ENCODE measurements at places on chromosomes 6 and 20.

DNA sequence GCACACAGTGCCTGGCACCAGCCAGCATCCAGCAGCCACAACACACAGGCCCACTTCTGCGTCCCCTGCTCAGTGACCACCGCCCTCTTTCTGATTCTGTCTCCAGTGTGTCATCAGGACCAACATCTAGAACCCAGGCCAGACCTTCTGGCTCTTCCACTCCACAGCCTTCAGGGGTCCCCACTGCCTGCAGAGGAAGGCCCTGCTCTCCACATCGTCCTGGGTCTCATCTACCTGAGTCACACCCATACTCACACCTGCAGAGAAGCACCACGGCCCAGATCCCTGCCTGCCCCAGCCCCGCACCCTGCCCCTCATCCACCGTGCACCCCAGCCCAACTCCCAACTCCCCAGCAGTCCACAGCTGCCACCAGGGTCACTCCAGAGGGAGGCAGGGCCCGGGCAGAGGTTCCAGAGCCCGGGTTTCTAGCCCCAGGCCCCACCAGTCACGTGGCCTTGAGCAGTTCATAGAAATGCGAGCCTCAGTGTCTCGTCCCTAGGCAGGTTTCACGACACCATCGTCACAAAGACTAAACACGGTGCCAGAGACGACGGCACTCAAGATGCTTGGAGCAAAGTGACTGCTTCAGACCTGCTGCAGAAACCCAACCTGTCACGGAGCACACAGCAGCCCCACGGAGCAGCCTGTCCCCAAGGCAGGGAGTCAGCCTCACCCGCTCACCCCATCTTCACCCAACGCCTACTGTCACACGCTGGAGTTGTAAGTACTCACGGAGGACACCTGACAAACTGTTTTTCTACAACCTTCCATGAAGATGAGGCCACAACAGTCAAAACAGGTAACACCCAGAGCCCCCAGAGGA is 16.1 kb downstream of the TAF4 start:
- no peak for DNase-seq

DNA sequence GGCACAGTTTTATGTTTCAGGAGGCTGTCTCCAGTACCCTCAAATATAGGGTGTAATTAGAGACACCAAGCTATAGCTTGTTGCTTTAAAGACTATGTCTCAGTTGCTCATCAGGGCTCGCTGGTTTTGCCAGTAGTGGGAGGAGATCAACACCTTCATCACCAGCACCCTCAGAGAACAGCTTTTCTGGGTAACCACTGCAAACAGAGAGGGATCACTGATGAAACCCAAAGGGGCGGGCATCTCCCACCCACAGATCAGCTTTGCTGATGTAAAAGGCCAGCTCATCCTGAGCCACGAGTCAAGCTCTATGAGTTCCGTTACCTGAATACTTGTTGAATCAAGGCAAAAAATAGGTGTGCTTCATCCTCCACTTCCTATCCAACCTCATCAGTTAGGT is 187.7 kb downstream of the AIG1 start:
- no peak for DNase-seq

DNA sequence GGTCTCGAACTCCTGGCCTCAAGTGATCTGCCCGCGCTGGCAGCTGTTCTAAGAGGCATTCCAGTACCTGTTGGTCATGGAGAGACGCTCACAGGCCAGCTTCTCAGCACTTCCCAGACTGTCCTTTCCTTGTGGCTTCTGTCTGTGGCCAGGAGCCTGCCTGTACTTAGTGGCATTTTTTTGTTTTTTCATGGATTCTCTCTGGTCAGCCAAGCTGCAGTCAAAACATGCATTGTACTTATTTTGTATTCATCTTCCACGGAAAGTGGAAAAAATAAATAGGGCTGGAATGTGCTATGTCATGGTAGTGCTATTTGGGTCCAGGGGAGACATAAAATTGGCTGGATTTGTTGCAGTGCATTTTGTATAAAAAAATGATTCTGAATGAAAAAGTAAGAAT is 29.1 kb downstream of the ZDHHC14 start:
- no peak for DNase-seq

DNA sequence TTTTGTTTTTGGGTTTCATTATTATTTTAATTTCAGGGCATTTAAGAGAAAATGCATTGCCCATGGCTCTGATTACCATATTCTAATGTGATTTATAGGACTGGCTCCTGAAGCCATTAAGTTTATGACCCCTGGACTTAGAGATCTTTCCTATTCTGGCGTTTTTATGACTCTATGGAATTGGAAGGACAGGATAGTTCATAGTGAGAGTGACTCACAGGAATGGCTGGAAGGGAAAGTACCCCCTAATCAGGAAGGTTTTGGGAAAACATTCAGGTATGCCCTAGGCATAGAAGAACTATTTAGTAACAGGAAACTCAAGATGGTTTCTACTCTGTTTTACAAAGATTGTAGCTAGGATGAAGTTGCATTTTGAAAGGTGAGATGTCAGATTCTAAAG is 108.6 kb upstream of the SLC2A12 start:
- DNase-seq, result no peak

DNA sequence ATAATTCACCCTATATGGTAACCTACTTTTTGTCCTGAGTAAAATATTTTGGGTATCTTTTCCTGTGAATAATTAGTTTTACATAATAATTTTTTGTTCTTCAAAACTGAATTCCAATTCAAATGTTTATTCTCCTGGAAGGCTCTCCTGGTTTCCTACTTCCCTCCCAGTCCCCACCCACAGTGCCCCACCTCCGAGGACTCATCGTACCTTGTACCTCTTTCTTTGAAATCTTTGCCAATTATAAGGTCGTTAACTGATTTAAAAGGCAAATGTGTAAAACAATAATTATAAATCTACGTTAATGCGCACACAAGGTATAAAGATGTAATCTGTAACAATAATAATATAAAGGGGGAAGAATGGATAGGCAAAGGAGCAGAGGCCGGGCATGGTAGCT is 40.5 kb upstream of the VEGFA start:
- DNase-seq, result no peak

- no peak for DNase-seq
Measured at GRCh38 chr20:22374678-22375590, 209.4 kb downstream of the FOXA2 start.

DNA sequence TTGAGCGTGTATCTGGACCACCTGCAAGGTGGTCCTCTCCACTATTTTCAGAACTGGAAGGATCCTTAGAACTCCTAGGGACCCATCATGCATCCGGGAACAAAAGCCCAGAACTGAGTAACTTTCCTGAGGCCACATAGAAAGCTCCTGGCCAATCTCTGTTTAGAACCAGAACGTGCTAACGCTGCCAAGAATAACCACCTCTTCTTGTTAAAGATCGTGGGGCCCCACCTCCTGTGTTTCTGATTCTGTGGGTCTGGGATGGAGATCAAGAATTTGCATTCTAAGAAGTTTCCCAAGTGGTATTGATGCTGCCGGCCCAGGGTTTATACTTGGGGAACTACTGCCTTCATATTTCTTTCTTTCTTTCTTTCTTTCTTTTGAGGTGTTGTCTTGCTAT is 13.3 kb downstream of the CD40 start:
- DNase-seq, result no peak

DNA sequence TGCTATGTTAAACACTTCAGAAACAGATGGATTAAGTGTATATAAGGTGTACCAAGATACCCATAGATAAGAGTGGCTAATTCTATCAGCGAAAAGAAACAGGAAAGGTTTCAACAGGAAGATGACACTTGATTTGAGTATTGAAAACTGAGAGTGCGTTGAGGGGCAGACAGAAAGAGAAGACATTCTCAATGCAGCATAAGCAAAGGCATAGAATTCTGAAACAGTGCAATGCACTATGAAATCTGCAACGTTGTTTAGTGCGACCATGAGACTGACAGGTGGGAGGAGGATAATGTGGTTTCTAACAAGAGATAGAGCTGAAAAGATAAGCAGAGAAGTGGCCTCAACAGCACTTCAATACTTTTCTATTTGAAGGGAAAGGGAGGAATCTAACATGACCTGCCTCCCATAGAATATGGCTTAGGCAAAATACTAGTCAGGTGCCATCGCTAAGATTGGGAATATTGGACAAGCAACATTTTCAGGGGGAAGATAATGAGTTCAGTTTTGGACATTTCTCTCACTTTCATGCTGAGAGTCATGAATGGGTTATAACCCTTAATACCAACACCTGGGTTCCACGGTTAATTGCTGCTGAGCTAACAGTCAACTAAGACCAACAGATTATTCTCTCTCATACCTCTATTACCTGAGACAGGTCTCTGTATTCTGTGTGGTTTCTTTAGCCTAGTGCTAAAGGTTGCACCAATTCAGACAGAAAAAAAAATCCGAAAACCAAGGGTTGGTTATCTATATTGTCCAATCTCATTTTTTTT is 312.9 kb upstream of the ARID1B start:
- DNase-seq, result no peak

Data from NCI-H1694 treated with DMSO at 0.1 percent for 48 hours (cell line).